ENCODE measurements at places on chromosomes 2 and 18.

DNA sequence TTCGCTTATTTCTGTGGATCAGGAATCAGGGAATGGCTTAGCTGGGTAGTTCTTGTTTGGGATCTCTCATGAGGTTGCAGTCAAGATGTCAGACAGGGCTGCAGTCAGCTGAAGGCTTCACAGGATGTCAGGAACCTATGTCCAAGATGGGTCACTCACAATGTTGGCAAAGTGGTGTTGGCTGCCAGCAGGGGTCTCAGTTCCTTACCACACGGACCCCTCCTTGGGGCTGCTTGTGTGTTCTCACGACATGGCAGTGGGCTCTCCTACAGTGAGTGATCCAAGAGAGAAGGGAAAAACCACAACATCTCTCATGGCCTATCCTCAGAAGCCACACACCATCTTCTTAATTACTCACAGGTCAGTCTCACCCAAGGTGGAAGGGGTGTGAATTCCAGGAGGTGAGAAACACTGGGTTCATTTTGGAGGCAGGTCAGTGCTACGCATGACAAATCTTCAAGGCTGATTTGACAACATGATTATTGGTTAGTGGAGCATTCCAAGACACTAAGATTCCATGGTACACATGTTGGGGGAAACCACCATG is 1.3 kb upstream of the ANTXR1 start:
- DNase-seq: no peak

GRCh38 chr18:12628706-12629702 is 28.9 kb downstream of the SPIRE1 start:
- DNase-seq: no peak

GRCh38 chr18:11906926-11907874 is 917 bp downstream of the MPPE1 start:
- no peak for DNase-seq

- no peak for DNase-seq
Observed at GRCh38 chr2:11995456-11995855, 249.0 kb downstream of the LPIN1 start.

DNA sequence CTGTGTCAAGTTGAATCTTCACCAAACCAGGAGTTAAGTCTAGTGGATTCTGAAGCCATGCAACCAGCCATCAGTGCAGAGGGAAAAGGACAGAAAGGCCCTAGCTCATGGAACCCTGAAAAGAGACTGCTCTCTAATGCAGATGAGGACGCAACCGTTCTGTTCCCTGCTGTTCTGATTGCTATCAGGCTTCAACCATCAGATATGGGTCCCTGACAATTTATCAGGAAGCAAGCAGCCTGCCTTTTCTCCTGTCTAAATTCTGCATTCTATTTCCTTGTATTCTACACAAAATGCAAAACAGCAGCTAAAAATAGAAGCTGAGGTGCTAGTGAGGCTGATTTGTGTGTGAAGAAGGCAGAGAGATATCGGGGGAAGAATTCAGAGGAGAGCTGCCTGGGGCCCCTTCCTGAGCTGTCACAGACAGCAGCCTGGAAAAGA is 68.4 kb upstream of the RTN4 start:
- no peak for DNase-seq

DNA sequence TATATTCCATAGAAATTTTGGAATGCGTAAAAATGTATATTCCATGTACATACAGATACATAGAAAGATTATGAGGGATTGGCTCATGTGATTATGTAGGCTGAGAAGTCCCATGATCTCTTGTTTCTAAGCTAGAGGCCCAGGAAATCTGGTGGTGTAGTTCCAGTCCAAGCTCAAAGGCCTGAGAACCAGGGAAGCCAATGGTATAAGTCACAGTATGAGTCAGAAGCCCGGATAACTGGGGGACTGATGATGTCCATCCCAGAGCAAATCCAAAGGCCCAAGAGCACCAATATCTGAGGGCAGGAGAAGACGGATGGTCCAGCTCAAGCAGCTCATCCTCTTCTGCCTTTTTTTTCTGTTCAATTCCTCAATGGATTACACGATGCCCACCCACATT is 385.0 kb upstream of the KLHL29 start:
- no peak for DNase-seq

DNA sequence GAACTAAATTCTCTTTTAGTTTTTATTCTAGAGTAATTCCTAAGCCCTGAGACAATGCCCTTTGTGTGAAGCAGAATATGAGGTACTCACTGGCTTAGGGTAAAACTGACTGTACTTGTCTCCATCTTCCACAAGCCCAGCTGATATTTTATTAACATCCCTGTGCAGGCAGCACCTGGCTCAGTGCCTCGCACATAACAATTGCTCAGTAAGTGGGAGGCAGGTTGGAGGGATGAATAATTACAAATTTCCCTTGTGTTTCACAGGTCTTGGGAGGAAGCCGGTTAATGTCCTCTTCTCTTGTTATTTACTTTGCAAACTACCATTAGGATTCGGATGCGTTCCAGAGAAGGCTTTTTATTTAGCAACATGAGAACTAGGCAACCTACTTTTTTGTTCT is 249.8 kb upstream of the FSHR start:
- DNase-seq: no peak
